Neural crest cell (in vitro differentiated cells): ENCODE measurements at places on chromosomes 3 and 15.
A peak's percentile ranks its signal among the peaks of the same experiment; 100 is the strongest.

- DNase-seq: peak; percentile 96
Measured at GRCh38 chr15:63487076-63487757, 17.2 kb upstream of the USP3 start.

DNA sequence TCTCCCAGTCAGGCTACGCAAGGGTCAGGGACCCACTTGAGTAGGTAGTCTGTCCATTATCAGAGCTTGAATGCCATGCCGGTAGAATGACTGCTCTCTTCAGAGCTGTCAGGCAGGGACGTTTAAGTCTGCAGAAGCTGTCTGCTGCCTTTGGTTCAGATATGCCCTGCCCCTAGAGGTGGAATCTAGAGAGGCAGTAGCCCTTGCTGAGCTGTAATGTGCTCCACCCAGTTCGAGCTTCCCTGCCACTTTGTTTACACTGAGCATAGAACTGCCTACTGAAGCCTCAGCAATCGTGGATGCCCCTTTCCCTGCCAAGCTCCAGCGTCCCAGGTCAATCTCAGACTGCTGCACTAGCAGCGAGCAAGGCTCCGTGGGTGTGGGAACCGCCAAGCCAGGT, 57.5 kb upstream of the SETMAR start:
- DNase-seq: no peak

DNA sequence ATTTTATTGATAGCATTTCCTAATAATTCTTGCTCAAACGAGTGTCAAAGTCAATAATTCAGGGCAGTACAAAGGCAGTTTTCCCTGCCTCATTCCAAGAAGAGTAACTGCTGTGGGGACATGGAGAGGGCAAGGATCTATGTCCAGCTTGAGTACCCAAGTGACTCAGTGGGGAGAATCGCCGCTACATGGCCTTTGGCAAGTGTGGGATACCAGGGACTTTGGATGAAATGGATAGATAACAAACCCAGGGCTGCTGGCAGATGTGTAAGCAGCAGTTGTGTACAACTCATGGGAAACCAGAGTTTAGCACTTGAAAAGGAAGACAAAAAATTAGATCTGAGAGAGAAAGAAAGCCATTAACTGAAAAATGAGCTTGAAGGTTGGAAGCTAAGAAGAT, 122.2 kb upstream of the TRIM42 start:
- DNase-seq: no peak

DNA sequence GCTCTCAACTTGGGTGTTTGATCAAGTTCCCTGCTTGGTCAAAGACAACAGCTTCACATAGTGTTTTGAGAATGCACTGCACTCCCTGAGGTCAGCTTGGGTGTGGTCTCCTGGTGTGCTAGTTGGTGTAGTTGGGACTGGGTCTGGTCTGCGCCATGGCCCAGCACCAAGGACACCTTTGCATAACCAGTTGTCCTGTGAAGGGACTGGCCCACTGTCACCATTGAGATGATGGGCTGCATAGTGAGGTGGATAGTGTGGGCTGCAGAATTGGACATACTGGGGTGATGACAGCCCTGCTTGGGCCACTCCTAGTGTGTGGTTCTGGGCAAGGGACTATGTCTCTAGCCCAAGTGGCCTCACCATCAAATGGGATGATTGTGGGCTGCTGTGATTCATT, 9.5 kb downstream of the RPSA start:
- DNase-seq: no peak

- DNase-seq: no peak
Measured at GRCh38 chr3:13404626-13405452, 15.3 kb downstream of the NUP210 start.
